Right forelimb (tissue), 1 donor: ENCODE measurements at places on chromosomes 11 and 22.

DNA sequence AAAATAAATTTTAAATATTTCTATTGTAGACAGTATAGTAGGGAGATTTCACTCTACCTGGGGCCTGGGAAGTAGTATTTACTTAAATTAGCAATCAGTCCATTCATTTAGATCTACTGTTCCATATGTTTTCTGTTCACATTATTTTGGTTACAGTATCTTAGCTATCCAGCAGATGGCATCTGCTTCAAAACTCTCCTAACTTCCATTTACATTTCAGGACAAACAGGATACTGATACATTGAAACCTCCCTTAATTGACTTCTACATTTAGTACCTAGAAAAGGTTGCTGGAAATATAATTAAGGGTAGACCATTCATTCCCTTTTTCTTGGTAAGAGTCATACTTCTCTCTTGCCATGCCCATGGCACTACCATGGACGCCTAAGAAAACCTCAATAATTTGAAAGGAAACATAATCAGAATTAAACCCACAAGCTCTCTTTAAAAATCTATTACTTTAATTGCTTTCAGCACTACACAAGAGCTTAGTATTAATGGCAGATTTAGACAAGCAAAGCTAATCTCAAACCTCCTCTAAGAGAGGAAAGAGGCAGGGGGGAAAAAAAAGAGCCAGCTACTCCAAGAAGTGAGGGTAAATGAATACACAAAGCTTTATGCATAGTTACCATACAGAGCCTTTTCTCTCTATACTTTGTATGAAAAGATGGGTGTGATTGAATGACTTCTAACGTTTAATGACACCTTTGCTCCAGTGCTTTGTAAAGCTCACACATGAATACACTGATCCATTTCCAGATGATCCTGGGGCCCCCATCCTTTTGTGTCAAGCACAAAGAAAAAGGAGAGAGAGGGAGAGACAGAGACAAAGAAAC, 131.2 kb upstream of the MTMR2 start:
- DNase-seq = no peak

- DNase-seq = no peak
These were observed 11.5 kb downstream of the RPL27A start for GRCh38 chr11:8694137-8694536.

- no peak for DNase-seq
These were observed 32.2 kb upstream of the SESN3 start for GRCh38 chr11:95262994-95263765.

DNA sequence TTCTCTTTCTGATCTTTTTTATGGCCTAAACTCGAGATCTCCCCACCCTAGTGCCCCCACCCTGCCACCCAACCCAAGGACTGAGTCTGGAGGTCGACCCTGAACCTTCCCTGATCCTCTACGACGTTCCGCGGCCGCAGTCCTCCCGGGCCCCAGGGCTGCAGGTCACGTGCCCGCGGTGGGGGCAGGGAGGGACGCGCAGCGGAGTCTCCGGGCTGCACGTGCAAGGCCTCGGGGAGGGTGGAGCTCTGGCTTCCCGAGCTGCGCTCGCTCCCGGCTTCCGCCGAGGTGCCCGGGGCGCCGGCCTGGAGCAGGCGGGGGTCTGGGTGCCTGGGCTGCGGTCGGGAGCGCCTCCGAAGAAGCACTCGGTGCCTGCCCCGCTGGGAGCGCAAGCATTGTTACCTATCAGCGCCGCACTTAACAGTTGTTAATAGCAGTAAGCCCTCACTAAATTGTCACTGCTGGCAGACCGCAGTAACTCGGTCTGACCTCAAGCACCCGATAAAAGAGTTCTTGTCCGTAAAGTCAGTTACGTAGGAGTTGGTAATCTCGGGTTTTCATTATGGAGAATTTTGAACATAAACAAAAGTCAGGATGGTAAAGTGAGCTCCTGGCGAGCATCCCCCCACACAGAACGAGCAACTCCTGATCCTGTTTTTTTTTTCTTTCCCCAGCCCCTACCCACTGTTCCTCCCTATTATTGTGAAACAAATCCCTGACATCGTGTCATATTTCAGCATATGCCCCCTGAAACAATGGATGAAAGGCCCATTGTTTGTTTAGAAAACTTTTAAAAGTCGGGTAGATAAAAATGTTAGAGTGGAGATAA, 69.7 kb upstream of the EP300 start:
- peak; percentile 93 for DNase-seq

DNA sequence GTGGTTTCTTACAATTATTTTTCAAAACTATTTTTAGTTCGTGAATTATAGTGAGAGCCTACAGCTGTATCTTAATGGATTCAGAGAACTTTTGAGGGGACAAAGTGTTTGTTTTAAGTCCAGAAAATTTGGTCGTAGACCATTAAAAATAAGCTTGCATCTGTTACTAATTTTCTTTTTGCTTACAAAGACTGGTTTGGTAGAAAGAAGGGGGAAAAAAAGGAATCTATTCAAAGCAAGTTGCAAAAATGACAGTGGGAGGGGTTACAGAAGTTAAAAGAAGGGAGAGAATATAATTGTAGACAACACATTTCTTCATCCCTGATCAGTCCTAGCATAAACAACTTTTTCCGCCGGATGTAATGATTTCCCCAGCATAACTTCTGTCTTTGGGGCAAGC, 72.1 kb downstream of the AMOTL1 start:
- no peak for DNase-seq

- no peak for DNase-seq
These were observed 23.3 kb downstream of the ARL14EP start for GRCh38 chr11:30346068-30346688.

- no peak for DNase-seq
These were observed 44.5 kb downstream of the TRAF6 start for GRCh38 chr11:36465449-36466163.

DNA sequence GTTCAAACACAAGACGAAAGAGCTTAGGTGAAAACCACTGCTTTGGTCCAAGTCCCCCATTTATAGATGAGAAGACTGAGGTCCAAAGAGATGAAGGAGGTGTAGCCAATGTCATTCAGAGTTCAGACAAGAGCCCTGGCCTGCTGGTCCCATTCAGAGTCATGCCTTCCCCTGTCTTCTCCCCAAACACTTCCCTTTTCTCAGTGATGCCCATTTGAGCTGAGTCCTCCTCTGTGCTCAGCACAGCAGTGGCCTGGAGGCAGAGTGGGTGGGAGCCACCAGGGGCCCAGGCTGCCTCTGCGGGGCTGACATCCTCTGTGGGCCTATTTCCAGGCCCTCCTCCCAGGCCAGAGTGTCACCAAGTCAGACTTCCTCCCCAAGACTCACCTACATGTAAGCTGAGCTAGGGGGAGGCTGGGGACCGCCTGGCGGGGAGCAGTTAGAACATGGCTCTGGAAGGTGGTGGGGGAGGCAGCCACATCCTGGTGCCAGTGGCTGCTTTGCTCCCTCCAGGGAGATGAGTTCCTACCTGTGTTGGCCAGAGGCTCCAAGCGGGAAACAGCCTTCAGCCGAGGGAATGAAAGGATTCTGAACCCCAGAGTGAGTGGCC, 22.4 kb upstream of the LRRC10B start:
- DNase-seq = no peak

GRCh38 chr22:37318364-37319109, 36.2 kb downstream of the CYTH4 start:
- no peak for DNase-seq

GRCh38 chr11:62705413-62705812, 1.8 kb downstream of the BSCL2 start:
- DNase-seq = no peak

GRCh38 chr11:63023841-63024648, 8.4 kb upstream of the SLC22A8 start:
- DNase-seq = peak; percentile 94

DNA sequence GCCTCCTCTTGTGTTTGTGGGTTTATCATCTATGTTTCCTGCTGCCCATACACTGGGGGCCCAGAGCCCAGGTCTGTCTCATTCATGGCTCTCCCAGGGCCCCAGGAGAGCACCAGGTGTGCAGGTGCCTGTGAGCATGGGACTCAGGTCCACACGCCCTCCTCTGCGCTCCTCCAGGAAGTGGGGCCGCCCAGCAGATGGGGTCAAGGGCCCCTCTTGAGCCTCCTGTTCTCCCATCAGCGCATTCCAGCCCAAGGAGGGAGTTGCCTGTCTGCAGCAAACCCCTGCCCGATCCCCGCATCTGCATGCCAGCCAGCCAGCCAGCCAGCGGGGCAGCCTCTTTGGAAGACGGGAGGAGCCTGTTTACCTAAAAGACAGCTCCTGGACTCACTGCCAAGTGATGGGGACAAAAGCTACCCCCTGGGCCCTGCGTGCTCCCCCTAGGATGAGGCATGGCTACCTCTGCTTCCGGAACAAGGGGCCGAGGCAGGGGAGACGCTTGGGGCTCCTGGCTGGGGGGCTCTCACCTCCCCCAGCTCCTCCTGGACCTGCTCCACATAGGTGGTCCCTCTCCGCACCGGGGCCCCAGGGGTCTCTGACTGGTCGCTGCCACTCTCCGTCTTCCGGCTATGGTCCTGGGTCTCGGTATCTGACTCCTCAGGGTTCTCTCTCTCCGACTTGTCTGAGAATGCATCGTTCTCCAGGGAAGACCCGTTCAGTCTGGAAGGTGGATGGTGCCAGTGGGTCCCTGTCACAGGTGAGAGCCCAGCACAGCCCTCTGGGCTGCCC, 49.7 kb upstream of the CARS1 start:
- peak; percentile 29 for DNase-seq

DNA sequence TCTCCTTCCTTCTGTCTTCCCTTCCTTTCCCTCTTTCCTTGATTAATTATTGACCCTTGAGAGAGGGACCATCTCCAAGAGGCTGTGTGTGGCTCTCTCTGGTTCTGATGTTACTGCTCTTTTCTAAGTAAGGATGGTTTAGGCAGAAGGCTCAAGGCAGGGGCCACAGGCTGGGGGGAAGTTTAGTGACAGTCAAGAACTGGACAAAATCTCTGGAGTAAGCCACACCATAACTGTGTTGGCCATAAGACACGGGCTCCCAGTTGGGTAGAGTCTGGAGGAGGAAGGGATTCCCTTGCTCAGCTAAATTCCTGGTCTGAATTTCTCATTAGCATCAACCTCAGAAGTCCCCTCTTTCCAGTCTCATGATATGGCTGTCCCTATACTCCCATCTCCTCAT, 74.7 kb downstream of the BUD13 start:
- DNase-seq = peak; percentile 5
